ENCODE measurements at places on chromosomes 5 and 9. TPM values are rescaled to one million over a fixed set of nuclear protein-coding genes. Genes with fewer than 3 reads are reported as not detected.
A peak's percentile ranks its signal among the peaks of the same experiment; 100 is the strongest.

Gene SPACA9
- total RNA-seq = 115 TPM

Gene MARCOL
- not detected for total RNA-seq

Gene TIFAB
- total RNA-seq = 0.16 TPM

Gene LMBRD2
- 8.2 TPM for total RNA-seq

Gene C9
- 0.16 TPM for total RNA-seq

Gene TMEM174
- not detected for total RNA-seq

Gene CLIC3
- 1.8 TPM for total RNA-seq

Gene CDH12
- 0.87 TPM for total RNA-seq

DNA sequence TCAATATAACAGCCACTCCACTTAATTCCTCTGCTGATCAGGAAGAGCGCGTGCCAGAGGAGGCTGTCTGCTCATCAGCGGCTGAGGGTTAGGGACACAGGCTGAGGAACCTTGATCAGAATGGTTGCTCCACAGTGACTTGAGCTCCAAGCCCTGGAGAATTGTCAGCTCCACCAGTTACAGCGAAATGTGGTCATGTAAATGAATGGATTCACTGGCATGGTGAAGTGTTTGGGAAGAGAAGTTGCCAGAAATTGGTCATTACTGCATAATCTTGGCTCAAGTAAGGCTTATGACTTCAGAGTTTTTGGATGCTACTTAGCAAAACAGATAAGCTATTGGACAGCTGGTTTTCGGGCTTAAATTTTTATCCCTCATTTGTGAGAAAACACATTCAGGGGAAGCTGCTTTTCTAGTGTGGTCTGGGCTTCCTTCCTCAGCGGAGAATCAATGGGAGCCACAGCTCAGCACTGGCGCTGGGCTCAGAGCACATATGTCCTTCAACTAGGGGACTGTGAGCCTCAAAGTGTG lies 65.0 kb downstream of the PRRT1B start:
- H3K4me1 ChIP-seq = peaks cover 30% of the 10 kb centered on the region
- no peak overlapping the region for H3K4me3 ChIP-seq
- no peak for DNase-seq
- peak overlapping the region; percentile 81 for H3K27ac ChIP-seq

DNA sequence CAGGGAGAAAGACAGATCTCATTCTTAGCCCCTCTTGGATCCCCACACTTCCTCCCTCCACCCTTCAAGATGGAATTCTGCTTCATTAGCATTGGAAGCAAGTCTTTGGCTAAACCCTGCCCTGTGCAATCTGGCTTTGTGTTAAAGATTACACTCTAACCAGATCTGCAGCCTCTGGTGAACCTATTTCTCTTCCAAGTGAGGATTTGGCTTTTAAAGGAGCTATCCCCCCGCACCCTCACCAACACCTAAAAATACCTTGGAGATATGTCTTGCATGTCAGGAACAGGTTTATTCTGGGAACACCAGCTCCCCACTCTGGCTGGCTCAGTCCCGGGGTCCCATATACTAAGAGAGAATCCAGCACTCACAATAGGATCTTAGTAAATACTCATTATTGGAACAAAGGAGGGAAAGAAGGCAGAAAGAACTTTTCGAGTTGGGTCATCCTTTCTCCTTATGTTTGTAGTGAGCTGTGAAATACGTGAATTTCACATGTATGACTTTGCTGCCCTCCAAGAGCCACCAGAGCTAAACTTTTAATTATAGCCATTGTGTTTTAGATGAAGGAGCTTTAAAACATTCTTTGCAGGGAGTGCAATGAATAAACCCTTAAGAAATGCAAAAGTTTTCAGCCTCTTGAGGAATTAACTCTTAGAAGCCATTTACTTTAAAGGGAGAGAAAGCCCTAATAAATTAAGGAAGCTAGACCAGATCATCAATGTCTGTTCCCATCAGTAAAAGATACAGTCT lies 53.7 kb upstream of the HRH2 start:
- no peak overlapping the region for H3K27ac ChIP-seq
- no peaks in the 10 kb centered on the region for H3K27me3 ChIP-seq
- no peaks in the 10 kb centered on the region for H3K36me3 ChIP-seq
- no peak overlapping the region for H3K4me3 ChIP-seq
- no peaks in the 10 kb centered on the region for H3K4me1 ChIP-seq

GRCh38 chr9:106704056-106704615 lies 158.8 kb upstream of the ZNF462 start:
- peaks cover 4% of the 10 kb centered on the region for H3K4me1 ChIP-seq
- no peaks in the 10 kb centered on the region for H3K36me3 ChIP-seq
- H3K27ac ChIP-seq = no peak overlapping the region

DNA sequence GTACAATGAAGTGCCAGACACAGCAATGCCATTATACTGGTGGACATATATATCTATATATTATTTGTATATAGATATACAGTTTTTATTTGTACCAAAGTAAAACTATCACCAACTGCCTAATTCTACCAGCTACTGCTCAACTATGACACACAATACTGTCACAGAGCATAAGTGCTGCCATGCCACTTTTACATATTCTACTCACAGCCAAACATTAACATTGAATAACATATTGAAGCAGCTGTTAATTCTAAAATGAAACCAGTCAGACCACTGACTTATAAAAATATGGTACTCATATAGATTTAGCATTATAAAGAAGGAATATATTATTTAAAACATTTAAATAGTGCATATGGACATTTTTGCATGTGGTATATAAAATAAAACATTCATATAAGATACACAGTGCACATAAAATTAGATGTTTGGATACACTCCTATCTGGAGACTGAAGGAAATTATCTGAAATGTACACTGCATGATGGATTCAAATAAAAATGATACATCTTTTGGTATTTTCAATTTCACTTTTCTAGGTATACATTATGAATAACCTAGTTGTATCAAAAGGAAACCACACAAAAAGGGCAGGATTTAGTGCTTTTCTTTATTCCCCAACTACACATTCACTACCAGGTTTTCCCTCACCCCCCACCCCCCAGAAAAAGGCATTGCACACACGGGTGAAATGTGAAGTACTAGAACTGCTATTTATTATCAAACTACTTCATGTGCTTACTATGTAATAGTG lies 48.9 kb downstream of the PKD2L2 start:
- no peaks in the 10 kb centered on the region for H3K36me3 ChIP-seq
- H3K4me1 ChIP-seq = peaks cover 6% of the 10 kb centered on the region
- no peaks in the 10 kb centered on the region for H3K27me3 ChIP-seq
- H3K27ac ChIP-seq = no peak overlapping the region
- no peak for DNase-seq
- H3K4me3 ChIP-seq = no peak overlapping the region

- no peak overlapping the region for H3K27ac ChIP-seq
- no peak overlapping the region for H3K4me3 ChIP-seq
- no peak for DNase-seq
- H3K4me1 ChIP-seq = no peaks in the 10 kb centered on the region
These were observed 17.5 kb upstream of the CXCL14 start for GRCh38 chr5:135596157-135596763.

- no peaks in the 10 kb centered on the region for H3K36me3 ChIP-seq
- no peak overlapping the region for H3K27ac ChIP-seq
- H3K27me3 ChIP-seq = no peaks in the 10 kb centered on the region
These were observed 125.5 kb upstream of the RAI14 start for GRCh38 chr5:34530637-34531036.

- no peak for DNase-seq
- no peaks in the 10 kb centered on the region for H3K27me3 ChIP-seq
- no peak overlapping the region for H3K27ac ChIP-seq
- no peaks in the 10 kb centered on the region for H3K36me3 ChIP-seq
These were observed 98.0 kb downstream of the RASGRF2 start for GRCh38 chr5:81058121-81058520.

DNA sequence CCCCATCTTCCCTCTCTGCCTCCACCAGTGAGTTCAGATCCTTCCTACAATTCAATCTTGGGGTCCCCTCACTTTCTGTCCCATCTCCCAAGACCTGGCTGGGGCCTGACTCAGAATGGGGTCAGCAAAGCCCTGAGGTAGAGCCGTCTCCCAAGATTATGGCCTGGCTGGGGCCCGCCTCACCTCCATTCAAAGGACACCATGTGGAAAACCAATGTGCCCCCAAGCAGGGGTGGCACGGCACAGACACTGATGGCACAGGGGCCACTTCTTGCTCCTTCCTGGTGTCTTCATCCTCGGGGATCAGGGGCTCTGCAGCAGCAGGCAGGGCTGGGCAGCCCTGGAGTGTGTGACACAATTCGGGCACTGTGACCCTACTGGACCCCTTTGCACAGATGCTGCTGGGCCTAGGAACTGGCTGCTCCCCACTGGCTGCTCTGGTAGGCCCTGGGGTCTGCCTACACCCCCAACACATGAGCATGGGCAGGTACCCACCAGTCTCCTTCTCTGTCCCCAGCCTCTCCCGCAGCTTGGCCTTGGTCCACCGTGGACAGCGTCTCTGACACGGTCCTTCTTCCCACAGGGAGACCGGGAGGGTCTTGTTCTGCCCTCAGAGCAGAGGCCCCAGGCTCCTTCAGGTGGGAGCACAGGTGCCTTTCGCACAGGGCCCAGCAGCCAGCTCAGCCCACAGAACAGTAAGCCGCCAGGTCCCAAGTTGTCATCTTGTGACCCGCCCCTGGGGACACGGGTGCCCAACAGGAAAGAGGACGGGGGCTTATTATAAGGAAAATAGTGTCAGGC lies 89.5 kb downstream of the ADAMTS2 start:
- H3K36me3 ChIP-seq = no peaks in the 10 kb centered on the region
- H3K4me1 ChIP-seq = peaks cover 31% of the 10 kb centered on the region
- H3K27ac ChIP-seq = no peak overlapping the region

- DNase-seq = no peak
- H3K4me1 ChIP-seq = no peaks in the 10 kb centered on the region
- no peaks in the 10 kb centered on the region for H3K36me3 ChIP-seq
- H3K27ac ChIP-seq = no peak overlapping the region
- H3K4me3 ChIP-seq = no peak overlapping the region
These were observed 93.6 kb upstream of the PTPN3 start for GRCh38 chr9:109591691-109592090.

DNA sequence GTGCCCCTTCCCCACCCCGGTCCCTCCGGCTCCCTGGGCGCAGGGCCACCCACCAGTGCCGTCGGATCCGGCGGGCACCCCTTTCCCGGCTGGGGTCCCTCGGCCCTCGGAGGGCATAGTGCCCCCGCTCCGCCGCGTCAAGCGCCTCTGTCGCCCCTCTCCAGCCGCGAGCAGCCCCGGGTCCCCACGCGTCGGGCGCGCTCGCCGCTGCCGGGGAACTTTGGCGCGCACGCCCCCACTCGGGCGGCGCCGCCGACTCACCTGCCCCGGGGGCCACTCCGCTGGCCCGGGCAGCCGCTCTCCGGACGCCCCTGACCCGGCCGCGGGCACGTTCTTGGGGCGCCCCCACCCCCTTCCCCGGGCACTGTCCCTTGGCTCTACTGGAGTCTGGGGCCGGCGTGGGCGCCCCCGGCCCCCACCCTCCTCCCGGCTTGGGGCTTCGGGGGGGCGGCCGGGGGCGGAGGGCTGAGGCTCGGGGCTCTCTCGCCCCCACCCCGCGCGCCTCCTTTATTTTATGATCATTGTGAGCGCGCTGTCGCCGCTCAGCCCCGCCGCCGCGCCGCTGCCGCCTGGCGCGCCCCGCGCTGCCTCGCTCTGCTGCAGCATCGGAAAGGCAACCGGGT lies 1.1 kb upstream of the FAM78A start:
- DNase-seq = no peak
- H3K27ac ChIP-seq = no peak overlapping the region
- H3K36me3 ChIP-seq = no peaks in the 10 kb centered on the region
- peak overlapping the region; percentile 72 for H3K4me3 ChIP-seq

DNA sequence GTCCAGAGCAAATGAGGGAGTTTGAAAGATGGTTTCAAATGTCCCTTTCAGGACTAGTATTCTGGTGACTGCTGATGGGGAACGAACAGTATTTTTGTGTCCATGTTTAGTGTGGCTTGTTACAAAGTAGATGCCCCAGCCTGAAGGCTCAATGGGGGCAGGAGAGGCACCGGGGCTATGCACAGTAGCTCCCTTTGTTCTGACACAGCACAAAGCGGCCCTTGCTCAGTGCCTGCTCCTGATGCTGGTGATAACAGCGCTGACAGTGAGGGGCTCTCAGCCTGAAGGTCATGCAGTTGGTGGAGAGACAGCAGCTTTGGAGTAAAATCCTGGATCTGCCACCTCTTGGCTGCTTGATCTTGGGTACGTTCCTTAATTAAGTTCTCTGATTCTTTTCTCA lies 188.9 kb downstream of the SLIT3 start:
- H3K4me1 ChIP-seq = peaks cover 3% of the 10 kb centered on the region
- no peaks in the 10 kb centered on the region for H3K36me3 ChIP-seq
- no peak overlapping the region for H3K27ac ChIP-seq
- H3K4me3 ChIP-seq = no peak overlapping the region

- H3K36me3 ChIP-seq = no peaks in the 10 kb centered on the region
- H3K4me3 ChIP-seq = no peak overlapping the region
- no peak for DNase-seq
- no peaks in the 10 kb centered on the region for H3K4me1 ChIP-seq
- no peaks in the 10 kb centered on the region for H3K27me3 ChIP-seq
These were observed 47.6 kb upstream of the HOMER1 start for GRCh38 chr5:79561525-79561893.

DNA sequence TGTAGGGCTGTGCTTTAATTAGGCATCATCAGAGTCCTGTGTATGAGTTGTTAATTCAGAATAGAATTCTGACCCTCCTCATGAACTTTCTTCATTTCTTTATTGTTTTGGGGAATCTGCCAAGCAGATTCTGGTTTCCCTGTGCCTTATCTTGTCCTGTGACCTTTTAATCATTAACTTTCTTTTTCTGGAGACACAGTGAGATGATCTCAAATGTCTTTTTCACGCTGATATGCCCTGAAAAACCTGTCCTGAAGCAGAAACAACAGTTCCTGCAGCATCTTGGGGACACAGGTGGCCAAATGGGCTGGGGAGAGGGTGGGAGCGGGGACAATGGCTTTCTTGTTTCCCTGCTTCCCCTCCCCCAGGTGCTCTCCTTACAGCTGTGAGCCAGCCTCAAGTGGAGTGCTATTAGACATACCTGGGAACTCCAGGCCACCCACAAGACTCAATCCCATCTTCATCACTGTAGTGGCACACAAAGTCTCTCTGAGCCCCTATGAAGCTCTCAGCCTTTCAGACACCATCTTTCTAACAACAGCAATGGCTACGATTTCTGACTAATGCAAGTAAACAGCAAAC lies 213.8 kb downstream of the ATP10B start:
- H3K36me3 ChIP-seq = no peaks in the 10 kb centered on the region
- H3K4me3 ChIP-seq = no peak overlapping the region
- no peak for DNase-seq
- H3K4me1 ChIP-seq = peaks cover 12% of the 10 kb centered on the region
- H3K27me3 ChIP-seq = no peaks in the 10 kb centered on the region

- no peak overlapping the region for H3K4me3 ChIP-seq
- no peaks in the 10 kb centered on the region for H3K4me1 ChIP-seq
- no peak overlapping the region for H3K27ac ChIP-seq
- no peaks in the 10 kb centered on the region for H3K27me3 ChIP-seq
These were observed 44.9 kb downstream of the NKD2 start for GRCh38 chr5:1053391-1054017.
